Left cardiac atrium (tissue), 4 donors: ENCODE measurements at places on chromosomes 3 and 15. TPM values are rescaled to one million over a fixed set of nuclear protein-coding genes. Genes with fewer than 3 reads are reported as not detected.
A peak's percentile ranks its signal among the peaks of the same experiment; 100 is the strongest.

GRCh38 chr3:102415553-102415952 is 19.3 kb upstream of the ZPLD1 start:
- DNase-seq = no peak

DNA sequence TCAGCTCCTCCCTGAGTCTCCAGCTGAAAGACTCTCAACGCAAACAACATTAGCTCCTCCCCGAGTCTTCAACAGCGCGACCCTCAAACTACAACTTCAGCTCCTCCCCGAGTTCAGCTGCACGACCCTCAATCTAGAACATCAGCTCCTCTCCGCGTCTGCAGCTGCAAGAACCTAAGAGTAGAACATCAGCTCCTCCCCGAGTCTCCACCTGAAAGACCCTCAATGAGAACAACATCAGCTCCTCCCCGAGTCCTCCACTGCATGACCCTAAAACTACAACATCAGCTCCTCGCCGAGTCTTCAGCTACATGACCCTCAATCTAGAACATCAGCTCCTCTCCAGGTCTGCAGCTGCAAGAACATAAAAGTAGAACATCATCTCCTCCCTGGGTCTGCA is 78.3 kb downstream of the TFRC start:
- no peak for DNase-seq

RETNLB gene
- not detected for total RNA-seq

DNA sequence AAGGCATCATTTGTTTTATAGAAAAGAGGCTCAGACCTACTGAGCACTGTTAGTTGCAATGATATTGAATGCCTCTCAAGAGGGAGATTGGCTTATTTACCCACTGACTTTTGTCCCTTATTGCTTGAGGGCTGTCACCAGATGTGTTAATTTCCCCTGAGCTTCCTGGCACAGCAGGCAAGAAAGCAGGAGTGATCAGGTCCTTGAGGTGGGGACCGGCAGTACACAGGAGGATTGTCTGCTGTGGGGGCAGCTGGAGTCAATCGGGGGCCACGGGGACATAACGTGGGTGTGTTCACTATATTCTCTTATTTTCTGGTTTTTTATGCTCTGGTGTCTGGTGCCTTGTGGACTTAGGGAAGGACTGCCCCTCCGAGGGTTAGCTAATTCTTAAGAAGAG is 44.6 kb downstream of the GASK1A start:
- no peak for DNase-seq

GRCh38 chr15:41891226-41891625 is 2.6 kb downstream of the SPTBN5 start:
- DNase-seq = no peak

GRCh38 chr3:185250247-185250646 is 3.6 kb downstream of the EHHADH start:
- no peak for DNase-seq

DNA sequence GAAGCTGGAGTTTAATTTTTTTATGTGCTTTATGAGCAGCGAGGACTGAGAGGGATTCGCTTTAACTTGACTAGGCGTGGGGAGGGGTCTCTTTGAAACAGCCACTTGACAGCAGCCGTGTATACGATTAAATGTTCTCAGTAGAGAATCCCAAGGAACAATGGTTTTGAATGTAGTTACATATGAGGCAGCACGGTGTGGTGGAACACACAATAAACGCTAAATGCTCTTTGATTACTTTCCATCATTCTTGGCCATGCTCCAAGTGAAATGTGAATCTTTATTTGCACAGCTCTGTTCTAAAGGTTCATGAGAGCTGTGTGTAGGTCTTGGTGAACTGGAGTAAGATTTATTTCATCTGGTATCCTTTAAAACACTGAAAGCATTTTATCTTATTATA is 251.4 kb upstream of the TGFBR2 start:
- DNase-seq = no peak

GRCh38 chr3:191105418-191105817 is 93.6 kb upstream of the OSTN start:
- DNase-seq = no peak

DNA sequence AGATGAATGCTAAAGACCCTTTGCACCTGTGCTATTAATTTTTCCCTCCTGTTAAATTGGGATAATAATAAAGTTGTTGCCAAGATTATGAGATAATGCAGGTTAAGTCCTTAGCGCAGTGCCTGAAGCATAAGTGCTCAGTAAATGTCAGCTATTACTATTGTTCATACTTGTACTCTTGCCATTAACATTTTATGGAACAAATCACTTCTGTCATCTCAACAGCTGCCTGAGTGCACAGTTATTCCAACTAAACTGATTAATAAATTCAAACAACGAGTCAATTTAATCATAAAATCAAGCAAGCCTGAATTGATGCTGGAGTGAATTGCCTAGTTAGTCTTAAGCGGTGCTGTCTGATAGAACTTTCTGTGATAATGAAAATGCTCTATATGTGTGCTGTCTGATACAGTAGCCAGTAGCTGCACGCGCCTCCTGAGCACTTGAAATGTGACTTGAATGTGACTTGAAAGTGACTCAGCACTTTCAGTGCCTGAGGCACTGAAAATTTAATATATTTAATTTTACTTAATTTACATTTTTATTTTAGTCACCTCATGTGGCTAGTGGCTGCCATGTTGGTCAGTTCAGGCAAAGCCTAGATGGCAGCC is 198.7 kb upstream of the PFN2 start:
- no peak for DNase-seq

GRCh38 chr3:58609990-58610389 is 32.8 kb upstream of the FAM107A start:
- no peak for DNase-seq

DNA sequence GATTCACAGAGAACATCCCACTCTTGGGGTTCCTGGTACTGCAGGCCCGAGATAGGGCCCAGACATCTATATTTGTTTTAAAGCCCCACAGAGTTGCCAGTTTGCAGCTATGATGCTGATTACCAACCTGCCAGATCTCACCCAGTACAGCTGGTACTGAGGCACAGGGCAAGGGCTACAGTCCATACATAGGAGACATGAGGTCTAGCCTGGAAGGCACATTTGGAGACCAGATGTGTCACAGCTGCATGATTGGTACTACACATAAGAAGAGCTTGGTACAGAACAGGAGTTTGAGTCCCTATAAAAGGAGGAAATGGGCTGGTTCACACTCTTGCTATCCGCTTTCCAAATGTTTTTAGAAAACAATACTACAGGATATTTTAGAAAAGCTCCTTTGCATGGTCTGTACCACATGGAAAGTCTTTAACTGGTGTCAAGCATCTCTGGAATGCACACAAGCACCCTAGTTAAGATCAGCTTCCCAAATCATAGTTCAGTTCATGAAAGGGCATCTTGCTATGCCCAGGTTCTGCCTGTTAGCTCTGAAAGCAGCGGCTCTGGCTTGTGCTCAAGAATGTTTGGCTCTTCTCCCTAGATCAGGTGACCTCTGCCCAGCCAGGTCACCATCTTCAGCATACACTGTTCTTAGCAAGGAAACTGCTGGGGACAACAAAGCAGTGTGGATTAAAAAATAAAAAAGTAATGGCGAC is 20.6 kb downstream of the MTMR14 start:
- DNase-seq = no peak

GRCh38 chr3:52090131-52090932 is 34.0 kb upstream of the DUSP7 start:
- peak; percentile 60 for DNase-seq

DNA sequence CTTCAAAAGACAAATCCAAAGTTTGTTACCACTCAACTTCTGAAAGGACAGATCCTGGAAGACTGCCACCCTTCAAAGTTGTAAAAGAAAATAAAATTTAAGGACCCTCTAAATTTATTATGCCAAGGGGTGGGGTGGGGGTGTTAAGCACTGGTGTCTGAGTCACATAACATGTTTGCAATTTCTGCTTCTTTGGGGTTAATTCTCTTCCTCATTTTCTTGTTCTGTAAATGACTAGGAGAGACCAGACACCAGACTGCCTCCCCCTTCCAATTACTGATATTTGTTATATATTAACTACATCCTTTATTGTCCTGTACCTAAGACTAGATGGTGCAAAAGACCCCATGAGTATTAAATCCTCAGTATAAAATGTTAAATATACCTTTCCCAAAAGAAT is 242.8 kb downstream of the ZNF385D start:
- no peak for DNase-seq

- no peak for DNase-seq
These were observed 30.7 kb upstream of the CSTA start for GRCh38 chr3:122294359-122294758.

SPESP1 gene
- 1.5 TPM for total RNA-seq

DNAH1 gene
- 4.4 TPM for total RNA-seq

- no peak for DNase-seq
These were observed 10.9 kb upstream of the PXK start for GRCh38 chr3:58321791-58322190.

DNA sequence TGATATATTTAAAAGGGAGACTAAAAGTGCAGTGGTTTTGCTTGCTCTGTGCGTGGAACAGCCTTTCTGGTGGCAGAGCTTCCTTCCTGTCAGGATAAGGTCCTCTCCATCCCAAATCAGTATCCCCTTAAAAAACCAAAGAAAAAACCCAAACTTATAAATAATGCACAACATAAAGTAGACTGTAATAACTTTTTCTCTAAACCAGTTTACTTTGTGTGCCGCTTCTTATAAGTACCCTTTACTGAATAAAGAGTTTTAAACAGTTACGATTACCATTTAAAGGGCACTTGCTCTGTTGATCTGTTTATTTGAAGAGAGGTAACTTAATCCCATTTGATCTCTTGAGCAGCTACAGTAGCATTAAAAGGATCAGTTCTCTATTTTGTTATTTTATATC is 2.5 kb downstream of the PIK3CA start:
- no peak for DNase-seq

DNA sequence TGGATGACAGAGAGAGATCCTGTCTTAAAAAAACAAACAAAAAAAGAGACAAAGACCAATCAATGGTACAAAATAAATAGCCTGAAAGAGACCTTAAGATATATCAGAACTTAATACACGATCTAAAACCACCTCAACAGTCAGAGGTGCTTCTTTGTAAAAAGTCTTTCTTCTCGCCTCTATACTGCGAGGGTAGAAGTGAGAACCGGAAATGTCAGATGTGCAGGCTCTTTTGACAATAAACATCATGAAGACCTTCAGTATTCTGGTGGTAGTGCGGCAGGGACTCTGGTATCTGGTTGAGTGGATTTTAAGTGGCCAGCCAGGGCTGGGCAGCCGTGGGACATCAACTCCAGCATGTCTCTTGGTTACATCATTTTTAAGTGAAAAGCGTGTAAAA is 30.0 kb downstream of the RUBCN start:
- no peak for DNase-seq

GRCh38 chr15:44782516-44782915 is 46.2 kb downstream of the TRIM69 start:
- no peak for DNase-seq

CACNA1D gene
- 6.9 TPM for total RNA-seq

MYLK gene
- total RNA-seq = 116 TPM
